ENCODE measurements at places on chromosomes 2 and 18. TPM values are rescaled to one million over a fixed set of nuclear protein-coding genes. Genes with fewer than 3 reads are reported as not detected.

KCTD1 gene
- 16.8 TPM for total RNA-seq

GRCh38 chr2:126932966-126933710 lies 34.4 kb downstream of the TEX51 start:
- no peak for DNase-seq

DNA sequence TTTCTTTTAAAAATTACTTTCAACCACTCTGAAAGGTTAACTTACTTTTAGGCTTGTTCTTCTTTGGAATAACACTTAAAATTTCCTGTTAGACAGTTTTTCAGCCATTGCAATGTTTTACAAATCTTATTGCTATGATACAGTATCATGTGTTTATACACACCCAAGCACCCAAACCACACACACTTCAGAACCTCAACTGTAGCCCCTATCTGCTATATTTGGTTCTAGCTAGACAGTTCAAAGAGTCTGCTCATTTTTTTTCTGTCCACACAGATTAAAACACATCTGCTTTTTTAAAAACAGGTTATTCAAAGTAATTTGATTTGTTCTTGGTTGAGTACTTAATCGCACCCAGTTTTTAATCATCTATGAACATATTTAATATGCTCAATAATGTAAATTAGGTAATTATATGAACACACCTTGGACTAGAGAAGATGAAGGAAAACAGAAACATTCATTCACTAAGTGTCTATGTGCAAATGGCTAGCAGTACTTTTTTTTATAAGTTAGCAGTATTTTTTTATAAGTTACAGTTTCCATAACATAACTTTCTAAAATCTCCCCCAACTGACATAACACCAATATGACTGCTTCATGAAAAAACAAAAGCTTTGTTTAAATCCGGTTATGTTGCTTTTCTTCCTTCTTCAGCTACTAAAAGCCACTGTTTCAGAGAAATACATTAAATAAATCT lies 17.6 kb downstream of the FBXO11 start:
- no peak for DNase-seq

TTN gene
- total RNA-seq = 0.05 TPM

GRCh38 chr2:23480957-23481797 lies 96.2 kb downstream of the KLHL29 start:
- DNase-seq = peak; percentile 42

DNA sequence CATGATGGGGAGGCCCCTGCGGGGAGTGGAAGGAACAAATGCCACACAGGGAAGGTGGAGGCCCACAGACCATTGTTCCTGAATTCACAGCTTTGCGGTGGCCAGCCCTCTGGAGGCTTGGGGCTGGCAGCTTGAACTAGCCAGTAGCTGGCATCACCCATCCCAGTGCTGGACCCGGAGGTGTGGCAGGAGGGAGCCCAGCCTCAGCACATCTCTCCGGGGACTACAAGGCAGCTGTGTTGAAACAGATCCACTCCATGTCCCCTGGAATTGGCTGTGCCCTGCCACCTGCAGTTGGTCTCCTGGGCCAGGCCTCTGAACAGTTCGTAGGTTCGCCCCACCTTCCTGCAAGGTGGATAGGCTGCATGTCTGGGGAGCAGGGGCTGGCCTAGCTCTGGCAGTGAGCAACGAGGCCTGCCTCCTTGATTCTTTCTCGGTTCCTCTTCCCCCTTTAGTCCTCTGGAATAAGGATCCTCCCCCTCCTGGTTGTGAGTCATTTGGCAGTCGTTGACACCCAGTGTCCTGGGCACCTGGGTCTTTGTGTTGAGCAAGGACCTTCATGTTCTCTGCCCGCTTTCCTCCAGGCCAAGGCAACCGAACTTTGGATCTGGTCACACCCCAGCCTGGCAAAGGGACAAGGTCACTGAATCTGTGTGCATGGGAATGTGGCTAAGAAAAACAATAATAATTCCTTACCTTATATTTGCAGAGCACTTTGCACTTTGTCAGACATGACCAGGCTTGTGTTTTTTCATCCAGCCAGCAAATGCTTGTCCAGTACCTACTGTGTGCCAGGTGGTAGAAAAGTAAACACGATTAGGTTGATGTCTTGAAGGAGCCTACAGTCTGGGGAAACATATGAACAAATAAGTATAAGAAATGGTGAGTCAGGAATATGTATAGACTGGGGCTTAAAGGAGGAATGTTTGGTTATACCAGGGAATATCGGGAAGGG lies 55.0 kb upstream of the MCFD2 start:
- DNase-seq = no peak

DNA sequence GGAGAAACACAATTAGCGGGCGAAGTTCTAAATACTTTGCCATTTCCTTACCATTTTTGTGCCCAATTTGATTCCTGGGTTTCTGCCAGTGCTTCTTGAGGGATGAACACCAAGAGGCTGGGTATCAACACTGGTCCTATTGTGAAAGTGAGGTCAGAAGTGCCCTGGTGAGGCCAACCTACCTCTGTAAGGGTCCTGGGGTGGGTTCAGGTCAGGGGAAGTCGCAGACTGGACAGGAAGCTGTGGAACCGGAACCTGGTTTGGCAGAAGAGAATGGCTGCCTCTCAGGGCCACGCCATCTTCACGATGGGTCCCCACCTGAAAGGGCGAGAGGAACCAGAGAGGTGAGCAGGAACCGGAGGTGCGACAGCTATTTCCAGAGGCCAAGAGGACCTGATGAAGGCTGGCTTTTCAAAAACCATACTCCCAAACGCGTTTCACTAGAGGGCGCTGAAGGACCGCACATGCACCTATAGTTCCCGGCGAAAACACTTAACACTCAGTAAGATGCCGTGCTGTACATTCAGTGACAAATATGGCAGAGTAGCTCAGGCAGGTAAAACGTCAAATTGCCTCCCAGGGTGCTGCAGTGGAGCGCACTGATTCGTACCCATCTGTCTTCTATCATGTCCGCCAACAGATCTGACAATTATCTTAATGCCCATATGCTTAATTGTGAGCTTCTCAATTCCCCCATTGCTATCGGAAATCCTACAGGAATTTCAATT lies 275.3 kb upstream of the CCDC68 start:
- peak; percentile 48 for DNase-seq

GRCh38 chr18:7221424-7222155 lies 9.3 kb upstream of the LRRC30 start:
- peak; percentile 16 for DNase-seq

DNA sequence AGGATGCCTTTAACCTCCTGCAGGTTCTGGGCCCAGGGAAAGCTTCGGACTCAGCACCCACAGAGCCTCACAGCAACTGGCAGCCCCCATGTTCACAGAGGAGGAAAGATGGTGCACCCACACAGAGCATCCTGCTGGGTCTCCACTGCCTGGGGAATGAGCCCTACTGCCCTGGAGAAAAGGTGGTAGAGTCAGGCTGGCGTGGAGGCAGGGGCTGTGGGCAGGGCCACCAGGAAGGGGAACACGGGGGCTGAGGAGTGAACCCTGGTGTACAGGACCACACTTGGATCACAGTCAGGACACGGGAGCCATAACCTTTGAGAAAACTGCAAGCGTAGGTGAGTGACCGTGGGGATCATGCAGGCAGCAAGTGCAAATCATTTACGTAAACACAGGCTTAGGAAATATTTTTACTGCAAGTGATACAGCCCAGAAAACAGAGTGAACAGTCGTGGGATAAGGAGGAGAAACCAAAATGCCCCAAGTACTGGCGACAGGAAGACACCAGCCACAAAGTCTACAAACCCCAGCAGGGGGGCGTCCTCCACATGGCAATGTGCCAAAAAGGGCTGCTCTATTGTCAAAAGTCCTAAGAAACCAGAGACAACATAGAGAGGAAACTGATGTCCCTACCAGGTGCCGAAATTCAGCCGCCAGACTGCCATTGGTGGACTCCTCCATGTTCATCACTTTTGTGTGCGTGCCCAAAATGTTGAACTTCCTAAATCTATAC lies 27.6 kb downstream of the STAT1 start:
- no peak for DNase-seq

DSG4 gene
- 0.07 TPM for total RNA-seq

DNA sequence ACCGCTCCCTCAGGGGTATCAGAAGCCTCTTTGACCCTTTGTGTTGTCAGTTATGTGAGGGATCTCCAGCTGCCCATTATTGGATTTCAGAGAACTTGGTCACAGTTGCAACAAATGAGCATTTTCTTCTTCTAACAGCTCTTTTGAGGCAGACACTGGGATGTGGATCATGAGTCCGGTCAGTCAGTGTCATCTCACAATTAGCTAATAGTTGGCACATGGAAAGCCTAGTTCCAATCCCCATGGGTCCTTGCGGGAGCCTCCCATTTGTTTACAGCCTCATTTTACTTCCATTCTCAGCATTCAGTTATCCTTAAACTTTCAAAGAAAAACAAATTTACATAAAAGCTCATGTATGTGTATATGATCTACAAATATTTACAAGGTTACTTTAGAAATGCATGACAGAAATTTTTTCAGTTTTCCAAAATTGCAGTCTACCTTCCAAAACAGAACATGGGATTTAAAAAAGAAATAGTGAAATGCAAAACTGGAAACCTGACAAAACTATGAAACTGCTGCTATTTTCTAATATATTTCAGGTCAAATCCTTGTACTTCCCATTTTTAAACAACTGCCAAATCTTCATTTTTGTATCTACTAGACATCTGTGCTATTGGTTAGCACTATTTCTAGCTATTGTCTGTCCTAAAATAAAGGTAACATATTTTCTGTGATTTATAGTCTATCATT lies 547.1 kb upstream of the ZEB2 start:
- no peak for DNase-seq

KHK gene
- total RNA-seq = 6.7 TPM

DNA sequence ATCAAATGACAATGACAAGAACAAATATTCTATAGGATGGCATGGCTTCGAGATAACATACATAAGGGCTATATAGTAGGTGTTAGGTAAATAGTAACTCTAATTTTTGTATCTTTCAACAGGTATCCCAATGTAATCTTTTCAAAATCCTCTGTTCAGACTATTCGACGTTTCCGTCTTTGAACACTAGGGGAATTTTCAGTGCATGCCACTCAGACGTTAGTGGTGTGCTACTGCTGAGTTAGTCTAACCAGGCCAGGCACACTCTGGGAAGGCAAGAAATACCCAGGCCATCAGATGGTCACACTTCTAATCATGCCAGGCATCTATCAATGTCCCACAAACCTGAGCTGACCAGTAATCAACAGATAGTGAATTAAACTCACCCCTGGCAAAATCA lies 14.6 kb upstream of the CREG2 start:
- no peak for DNase-seq

NETO1 gene
- not detected for total RNA-seq

DNA sequence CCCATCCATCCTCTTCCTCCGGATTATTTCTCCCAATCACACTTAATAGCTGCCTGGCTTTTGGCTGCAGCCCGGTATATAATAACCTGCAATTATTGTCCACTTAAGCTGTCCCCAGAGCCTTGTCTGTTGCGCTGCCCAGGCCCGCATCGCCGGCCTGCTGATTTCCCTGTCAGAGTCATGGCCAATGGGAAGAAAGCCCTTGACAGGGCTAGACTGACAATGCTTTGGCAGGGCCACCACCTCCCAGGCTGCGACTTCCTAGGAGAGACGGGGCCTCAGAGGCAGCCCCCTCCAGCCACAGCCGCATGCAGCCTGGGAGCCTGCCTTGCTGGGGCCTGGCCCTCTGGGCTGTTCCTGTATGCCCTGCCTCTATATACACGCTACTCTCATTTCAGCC lies 10.0 kb upstream of the CELF4 start:
- no peak for DNase-seq

CCNT2 gene
- 32.6 TPM for total RNA-seq

- no peak for DNase-seq
Measured at GRCh38 chr2:113116100-113116958, 11.1 kb upstream of the IL1RN start.

MC2R gene
- total RNA-seq = not detected

GRCh38 chr2:231530099-231531011 lies at the start of gene NMUR1:
NMUR1 (minus strand) TSS chr2:231530445; CDS start chr2:231530361, 84 bp downstream.
- DNase-seq = peak; percentile 19

- peak; percentile 43 for DNase-seq
Measured at GRCh38 chr2:20135631-20136050, 84.2 kb upstream of the LAPTM4A start.

GRCh38 chr2:168703926-168704325 lies 98.5 kb upstream of the NOSTRIN start:
- DNase-seq = no peak

COL4A3 gene
- 4.9 TPM for total RNA-seq

AQP12B gene
- total RNA-seq = not detected

DNA sequence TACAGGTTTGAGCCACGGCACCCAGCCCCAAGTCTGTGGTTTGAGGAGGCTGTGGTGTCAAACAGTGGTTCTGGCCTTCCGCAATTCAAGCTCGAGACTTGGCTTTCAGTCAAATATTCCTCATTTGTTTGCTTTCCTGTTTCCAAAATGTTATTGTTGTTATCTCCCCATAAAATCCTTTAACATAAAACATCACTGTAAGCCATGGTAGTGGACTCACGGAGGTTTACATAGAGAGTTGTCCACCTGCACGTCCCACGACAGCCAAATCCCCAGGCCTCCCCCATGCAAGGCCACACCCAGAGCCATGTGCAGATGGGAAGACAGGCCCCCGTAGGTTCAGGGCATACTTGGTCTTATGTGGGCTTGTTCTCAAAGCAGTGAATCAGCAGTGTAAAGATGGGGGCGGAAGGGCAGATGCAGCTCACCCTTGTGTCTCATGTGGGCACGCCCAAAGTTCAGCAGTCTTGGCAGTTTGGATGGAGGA lies 18.9 kb upstream of the ST3GAL5 start:
- no peak for DNase-seq

DNA sequence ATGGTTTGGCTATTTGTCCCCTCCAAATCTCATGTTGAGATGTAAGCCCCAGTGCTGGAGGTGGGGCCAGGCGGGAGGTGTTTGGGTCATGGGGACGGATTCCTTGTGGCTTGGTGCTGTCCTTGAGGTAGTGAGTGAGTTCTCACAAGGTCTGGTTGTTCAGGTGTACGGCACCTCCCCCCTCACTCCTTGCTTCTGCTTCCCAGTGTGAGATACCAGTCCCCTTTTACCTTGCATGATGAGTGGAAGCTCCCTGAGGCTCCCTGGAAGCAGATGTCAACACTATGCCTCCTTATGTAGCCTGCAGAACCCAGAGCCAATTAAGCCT lies 232.6 kb downstream of the LDLRAD4 start:
- DNase-seq = no peak

MRPL33 gene
- total RNA-seq = 66.3 TPM

TMEM17 gene
- total RNA-seq = 3.2 TPM

DNA sequence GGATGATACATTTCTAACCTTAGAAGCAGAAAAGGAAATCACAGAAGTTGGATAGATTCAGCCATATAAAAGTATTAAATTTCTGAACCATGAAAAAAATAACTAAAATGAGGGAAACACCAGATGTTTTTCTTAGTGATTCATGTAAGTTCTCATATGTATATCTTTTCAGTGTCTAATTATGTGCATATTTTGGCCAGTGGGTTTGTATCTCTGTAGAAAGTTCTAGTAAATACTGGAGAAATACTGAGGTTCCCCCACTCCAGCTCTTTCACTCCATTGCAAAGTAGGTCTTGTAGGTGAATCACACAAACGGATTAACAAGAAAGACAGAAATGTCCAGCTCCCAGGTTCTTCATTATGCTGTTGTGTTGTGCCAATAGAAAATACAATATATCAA lies 222.3 kb downstream of the NEDD4L start:
- no peak for DNase-seq

LBX2 gene
- total RNA-seq = 10.1 TPM
